ENCODE measurements at places on chromosomes 5 and 9.
A peak's percentile ranks its signal among the peaks of the same experiment; 100 is the strongest.

DNA sequence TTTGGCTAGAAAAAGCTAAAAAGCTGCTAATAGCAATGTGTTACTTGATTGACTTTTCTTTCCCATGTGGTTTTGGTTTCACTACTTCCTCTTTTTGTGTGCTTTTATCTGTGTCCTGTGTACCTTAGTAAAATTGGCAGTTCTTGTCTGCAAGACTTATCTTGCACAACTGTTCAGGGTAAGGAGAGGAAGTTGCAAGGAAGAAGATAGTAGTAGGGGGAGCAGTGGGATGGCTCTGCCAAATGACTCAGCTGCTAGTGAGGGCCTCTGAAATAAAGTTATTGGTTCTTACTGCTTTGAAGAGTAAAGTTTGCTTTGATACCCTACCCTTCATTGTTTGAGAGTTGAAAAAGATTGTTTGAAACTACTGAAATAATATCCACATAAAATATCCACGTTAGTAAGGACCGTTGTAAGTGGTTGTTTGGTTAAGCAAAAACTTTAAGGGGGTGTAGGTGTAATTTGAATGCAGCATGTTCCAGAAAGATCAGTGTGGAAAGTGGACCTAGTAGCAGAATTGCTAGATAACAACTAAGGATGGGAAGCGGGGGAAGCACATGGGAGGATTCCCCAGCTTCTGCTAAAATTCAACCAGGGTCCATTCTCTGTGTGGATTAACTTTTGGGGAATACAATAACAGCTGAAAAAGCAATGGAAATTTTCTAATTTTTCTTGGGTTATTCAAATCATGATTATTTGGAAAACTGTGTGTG lies 123.5 kb downstream of the SCAMP1 start:
- DNase-seq, result peak; percentile 41

DNA sequence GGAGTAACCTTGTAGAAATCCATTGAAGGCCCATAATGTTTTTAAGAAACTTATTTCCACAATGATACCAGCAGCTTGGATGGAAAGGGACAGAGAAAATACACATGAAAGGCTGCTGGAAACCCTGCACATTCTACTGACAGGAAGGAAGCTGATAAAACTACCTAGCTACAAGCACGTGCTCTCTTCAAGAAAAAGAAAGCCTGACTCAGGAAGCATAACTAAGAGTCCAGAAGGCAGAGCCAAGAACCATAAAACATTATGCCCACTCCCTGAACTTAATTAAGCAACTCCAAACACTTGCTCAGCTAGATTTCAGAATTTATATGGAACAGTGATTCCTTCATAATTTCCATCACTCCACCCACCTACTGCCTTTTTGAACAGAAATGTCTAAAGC lies 430.8 kb downstream of the SEMA5A start:
- DNase-seq, result no peak

DNA sequence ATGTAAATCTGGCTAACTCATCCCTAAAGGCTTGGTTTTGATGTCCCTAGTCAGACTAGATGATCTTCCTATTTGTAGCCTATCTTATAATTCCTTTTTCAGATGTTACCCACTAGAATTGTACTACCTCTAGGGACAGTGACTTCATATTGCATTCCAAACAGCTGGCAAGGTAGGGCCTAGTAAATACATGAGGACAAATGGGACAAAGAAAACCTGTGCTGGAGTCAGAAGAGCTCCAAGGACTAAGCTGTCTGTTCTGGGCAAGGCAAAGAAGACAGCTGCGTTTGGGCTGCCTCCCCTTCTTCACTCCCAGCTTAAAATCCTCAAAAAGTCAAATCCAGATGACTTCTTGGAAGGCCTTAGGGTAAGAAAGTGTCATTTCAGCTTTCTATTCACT lies 10.0 kb downstream of the DMXL1 start:
- no peak for DNase-seq

- DNase-seq, result no peak
Observed at GRCh38 chr5:172466062-172466461, 11.7 kb upstream of the SH3PXD2B start.

- no peak for DNase-seq
Observed at GRCh38 chr9:115686069-115686468, 467.5 kb upstream of the PAPPA start.

GRCh38 chr9:72509053-72509452 lies 12.4 kb upstream of the TMC1 start:
- no peak for DNase-seq

- DNase-seq, result no peak
Observed at GRCh38 chr9:115106001-115106400, 12.0 kb downstream of the TNC start.

DNA sequence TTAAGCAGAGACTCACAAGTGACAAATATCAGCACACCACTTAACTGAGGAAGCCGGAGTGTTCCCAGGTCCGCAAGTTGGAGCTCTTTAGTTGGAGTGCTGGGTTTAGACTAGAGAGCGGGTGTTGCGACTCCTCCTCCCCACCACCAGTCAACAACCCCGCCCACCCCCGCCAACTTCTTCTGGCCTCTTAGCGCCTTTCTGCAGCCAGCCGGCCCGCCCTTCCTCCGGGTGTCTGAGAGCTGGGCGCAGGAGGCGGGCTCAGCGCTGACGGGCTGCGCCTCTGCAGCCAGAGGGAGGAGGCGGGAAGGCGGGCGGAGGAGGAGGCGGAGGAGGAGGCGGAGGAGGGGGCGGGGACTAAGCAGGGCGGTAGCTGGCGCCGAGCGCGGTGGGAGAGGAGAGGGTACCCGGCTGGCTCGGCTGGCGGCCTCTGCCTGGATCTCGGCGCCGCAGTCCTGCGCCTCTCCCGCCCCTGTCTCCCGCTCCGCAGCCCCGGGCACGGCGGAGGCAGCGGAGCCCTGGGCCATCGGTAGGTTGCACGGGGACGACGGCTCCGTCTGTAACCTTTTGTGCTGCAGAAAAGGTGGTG lies at the start of gene MACIR:
Gene MACIR, plus strand, starts transcription at position 396 of the 589 bp plus-strand sequence. CDS start 17,157 bp downstream, outside the sequence.
- peak; percentile 90 for DNase-seq

- peak; percentile 53 for DNase-seq
Observed at GRCh38 chr5:126777257-126777974, 480 bp downstream of the LMNB1 start.

GRCh38 chr9:137222190-137223077 lies at the start of gene RNF208:
Gene RNF208 (minus strand): TSS chr9:137222240. CDS start chr9:137221212, 1,028 bp downstream.
- peak; percentile 65 for DNase-seq

DNA sequence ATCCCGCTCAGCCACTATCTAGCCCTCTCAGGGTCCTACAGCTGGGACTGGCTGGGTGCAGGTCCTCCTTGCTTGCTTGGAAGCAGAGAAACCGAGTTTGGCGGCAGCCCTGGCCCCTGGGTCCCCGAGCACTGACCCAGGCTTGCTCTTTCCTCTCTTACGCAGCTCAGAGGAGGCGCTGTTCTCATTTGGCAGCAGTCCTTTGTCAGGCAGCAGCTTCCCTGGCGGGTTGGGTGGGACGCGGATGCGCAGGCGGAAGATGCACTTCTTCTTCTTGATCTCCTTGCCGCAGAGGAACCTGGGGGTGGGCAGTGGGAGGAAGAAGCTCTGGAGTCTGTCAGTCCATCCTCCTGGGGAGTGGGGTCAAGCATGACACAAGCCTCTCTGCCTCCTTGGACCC lies 14.5 kb downstream of the PHF19 start:
- no peak for DNase-seq

DNA sequence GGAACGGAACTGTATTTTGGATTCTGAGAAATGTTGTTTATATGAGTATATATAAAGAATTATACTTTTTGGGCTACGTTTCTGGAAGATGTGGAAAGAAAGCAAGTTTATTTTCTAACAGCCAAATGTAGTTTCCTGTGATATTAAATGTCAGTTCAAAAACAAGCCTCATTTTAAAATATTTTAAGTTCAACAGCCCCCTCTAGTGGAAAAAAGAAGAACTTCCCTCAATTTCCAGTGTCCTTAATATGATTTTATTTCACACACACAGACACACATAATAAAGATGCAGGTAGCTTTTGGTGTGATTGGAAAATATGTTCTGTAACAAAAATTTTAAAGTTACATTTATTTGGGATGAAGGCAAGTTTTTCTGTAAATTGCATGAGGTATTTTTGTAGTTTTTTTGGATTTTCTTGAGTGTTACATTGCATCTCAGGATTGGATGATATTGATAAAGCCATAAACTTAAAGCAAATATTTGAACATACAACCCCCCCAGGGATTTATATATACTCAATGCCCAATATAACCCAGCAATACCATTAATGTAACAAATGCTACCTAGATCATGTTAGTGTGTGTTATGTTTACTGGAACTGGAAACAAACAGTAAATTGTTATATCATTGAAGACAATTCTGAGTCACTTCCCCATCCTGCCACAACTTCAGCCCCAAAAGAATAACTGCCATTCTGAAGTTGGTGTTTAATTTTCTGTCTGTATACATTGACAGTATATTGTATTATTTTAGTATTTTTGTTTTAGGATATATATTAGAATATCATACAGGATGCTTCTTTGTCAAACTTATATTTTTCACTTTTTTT lies 54.0 kb downstream of the CCDC171 start:
- peak; percentile 45 for DNase-seq

DNA sequence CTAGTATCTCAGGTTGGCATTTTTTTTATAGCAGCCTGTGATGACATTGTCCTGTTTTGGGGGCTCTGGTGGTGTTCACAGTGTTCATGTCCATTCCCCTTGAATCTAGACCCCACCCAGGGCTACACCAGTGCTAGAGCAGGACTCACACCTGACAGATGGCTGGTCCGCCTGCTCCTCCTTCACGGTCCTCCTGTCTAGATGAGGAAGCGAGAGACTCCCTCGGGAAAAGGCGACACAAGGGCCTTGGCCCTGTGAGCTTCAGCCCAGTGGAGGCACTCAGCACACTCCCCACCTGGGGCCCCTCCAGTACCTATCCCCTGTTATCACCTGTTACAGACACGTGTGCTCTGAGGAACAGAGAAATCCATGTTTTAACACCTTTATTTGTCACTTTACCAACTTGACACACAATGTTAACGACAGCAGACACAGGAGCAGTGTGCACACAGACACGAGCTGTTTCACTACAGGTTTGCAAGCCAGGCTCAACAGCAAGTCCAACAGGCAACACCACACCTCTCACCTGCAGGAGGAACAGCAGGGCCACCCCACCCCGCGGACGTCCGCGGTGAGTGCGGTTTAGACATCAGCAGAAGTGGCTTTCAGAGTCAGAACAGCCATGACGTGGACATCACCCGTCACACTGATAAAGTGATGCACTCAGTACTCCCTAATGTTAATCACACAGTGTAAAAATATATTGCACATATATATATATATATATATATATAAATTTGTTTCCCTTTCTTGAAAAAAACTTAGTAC lies 33.5 kb downstream of the TPPP start:
- DNase-seq, result no peak

DNA sequence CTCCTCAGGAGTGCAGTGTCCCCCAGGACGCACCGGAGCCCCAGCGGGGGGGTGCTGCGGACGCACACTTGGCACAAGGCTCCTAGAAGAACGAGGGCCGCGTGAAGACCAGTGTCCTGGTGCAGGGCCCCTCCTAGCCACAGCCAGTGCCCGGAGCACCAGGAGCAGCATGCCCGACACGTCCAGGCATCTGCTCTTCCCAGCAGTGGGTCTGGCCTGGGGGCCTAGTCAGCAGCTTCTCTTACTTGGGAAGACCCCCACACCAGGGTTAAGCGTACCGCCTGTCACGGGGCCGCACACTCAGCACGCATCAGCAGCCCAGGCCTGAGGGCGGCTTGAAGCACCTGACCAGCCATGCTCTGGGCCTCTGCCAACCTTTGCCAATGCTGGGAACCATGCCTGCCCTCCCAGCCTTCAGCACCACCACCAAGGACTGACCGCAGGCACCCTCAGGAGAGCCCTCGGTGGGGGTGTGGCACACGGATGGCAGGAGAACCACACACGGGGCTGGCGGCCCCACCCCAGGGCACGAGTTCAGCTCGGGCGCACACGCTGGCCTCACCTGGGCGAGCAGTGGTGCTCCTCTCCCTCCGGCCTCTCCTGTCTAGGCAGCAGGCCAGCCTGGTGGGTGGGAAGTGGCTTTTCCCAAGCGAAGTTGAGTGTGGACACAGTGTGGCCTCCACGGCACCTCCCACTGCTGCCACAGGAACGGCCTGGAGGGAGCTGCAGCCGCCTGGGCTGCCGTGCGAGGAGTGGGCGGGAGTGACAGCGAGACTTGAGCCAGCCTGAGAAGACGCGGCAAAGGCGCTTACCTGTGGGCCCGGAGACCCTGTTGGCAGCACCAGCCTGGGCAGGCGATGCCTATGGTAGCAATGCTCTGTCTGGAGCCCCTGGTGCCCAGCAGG lies 12.0 kb upstream of the AJM1 start:
- no peak for DNase-seq

GRCh38 chr9:115883467-115884329 lies 269.9 kb upstream of the PAPPA start:
- DNase-seq, result no peak

GRCh38 chr5:129506086-129506485 lies 46.0 kb downstream of the ADAMTS19 start:
- no peak for DNase-seq

DNA sequence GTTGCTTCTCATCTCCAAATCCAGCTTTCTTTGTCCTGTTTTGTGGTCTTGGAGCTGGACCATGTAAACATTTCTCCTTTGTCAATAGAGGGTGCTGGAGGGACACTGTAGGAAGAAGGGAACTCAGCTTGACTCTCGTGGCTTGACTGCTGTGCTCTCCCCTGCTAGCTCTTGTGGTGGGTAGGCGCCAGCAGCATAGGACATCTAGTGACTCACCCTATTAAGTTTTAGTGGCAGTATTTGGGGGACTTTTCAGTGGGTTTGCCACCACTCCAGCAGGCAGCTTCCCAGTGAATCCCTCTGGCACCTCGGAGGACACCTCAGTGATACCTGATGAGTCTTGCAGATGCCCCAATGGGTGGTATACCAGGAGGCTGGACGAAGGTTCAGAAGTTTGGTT lies 97.8 kb downstream of the TSSK1B start:
- peak; percentile 6 for DNase-seq

DNA sequence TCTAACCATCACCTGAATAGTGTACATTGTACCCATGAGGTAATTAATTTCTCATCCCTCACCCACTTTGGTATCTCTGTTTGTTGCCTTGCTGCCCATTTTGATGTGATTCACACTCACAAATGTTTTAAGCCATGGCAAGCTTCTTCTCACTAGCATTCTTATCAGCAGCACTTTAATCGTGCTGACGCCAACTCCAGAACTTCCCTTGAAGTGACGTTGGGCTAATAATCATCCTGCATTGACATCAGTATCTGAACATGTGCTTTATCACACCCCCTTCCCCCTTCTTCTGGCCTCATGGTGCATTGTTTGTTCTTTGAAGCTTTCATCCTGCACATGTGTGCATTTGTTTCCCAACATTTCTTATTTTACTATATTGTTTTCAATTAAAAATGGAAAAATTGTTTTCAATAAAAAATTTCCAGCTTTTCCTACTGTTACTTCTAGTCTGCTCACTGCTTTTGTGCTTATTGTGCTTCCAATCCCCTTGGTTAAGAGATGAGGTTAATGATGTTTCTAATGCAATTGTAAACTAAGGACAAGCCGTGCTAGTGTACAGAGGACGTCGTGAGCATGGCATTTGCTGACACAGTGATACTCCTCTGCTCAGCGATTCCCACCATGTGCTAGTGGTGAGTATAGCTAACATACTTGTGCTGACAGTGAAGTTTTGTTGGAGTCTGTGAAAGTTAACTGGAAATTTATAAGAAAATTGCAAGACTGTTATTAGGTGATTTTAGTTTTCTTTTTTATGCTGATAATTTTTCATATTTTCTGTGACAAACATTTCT lies 238.5 kb downstream of the KDM4C start:
- DNase-seq, result no peak

- DNase-seq, result no peak
Observed at GRCh38 chr9:100939636-100940035, 88.9 kb upstream of the PLPPR1 start.

- DNase-seq, result peak; percentile 55
Observed at GRCh38 chr9:117073539-117074341, 341.1 kb downstream of the ASTN2 start.
